ENCODE measurements at places on chromosomes 16 and 17.

DNA sequence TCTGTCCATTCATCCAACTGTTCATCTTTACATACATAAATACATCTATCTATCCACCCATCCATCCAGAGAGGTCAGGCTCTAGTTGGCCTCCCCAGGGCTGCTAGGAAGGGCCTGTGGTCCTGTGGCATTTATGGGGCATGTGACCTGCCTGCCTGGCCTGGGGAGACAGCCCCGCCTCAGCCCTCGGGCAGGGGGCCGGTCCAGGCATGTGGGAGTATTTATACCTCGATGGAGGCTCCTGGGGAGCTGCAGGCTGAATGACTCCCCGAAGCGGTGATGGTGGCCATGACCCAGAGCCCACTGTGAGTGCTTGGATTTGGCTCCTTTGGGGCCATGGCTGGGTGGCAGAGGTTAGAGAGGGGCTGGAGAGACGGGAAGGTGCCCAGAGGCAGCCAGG is 7.3 kb downstream of the FOXN1 start:
- DNase-seq, result no peak

DNA sequence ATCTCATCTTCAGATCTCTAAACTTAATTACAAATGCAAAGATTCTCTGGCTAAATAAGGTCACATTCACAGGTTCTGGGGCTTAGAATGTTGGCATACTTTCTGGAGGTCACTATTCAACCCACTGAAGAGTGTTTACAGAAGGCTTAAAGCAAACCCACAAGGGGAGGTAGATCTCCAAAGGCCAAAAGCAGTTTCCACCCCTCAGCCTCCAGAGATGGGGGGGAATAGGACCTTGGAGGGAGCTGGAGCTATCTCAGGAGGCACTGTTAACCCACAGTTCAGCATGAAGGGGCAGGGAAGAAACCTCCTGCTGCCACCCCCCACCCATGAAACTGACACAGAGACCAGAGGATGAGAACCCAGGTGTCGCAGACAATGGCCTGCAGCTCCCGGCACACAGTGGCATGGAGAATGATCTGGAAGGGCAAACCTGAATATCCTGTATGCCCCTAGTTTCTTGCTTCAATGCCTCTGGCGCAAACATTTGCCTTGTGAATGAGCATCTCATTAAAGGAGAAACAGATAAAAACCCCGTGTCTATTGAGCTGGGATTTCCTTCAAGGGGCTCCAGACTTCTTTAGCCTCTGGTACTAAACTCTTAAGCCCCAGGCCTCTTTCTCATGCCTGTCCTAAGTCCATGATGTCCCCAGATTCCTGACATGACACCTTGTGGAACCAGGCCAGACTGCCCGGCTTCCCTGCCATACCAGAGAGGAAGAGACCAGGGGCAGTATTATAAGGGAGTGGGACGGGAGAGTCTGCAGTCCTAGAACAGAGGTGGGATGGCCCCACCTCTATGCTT is 103.1 kb upstream of the CDH5 start:
- DNase-seq, result no peak

- no peak for DNase-seq
Measured at GRCh38 chr16:67155295-67156142, 4.2 kb downstream of the TRADD start.

- no peak for DNase-seq
Measured at GRCh38 chr16:8686031-8686621, 11.7 kb downstream of the ABAT start.

DNA sequence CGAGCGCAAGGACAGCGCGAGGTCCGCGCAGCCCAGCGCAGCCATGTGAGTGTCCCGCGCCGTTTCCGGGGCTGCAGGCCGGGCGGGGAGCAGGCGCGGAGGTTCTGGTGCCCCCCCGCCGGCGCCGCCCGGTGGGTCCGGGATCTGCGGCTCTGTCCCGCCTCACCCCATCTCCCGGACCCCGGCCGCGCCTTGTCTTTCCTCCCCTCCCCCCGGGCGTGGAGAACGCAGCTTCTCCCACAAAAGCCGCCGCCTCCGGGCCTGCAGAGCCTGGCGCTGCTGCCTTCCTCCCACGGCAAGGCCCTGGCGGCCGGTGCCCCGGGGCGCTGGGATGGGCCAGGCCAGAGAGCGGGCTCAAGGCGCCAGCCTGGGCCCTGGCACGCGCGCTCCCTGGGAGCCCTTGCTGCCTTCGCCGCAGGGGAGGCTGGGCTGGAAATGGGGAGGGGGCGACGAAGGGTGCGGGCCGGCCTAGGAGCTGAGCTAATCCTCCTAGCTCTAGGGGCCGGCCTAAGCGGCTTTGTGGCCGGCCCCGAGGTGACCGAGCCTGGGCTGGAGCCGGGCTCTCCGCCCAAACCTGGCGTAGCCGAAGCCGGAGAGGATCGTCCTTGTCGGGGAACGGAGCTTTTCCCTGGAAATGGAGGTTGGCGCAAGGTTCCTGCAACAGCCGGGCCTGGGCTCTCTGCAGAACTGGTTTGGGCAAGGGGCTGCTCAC is 397 bp downstream of the RIPOR1 start:
- DNase-seq, result no peak

GRCh38 chr17:8189041-8189710 is 804 bp downstream of the BORCS6 start:
- no peak for DNase-seq

GRCh38 chr17:60529806-60530205 is 3.8 kb upstream of the APPBP2 start:
- DNase-seq, result no peak

Data from iPS DF 6.9 (cell line).